Nucleus accumbens (tissue), 56 donors: ENCODE measurements at places on chromosomes 7 and 10.

- no peak for DNase-seq
Measured at GRCh38 chr7:27616914-27617548, 45.7 kb downstream of the HIBADH start.

- peak; percentile 5 for DNase-seq
Measured at GRCh38 chr10:17430647-17431355, 23.6 kb downstream of the ST8SIA6 start.

- DNase-seq: no peak
Measured at GRCh38 chr7:29469976-29470557, 93.6 kb upstream of the PRR15 start.

GRCh38 chr10:65292551-65292950 is 1633.3 kb upstream of the LRRTM3 start:
- DNase-seq: no peak

GRCh38 chr7:47314728-47315607 is 266.9 kb downstream of the TNS3 start:
- DNase-seq: no peak

DNA sequence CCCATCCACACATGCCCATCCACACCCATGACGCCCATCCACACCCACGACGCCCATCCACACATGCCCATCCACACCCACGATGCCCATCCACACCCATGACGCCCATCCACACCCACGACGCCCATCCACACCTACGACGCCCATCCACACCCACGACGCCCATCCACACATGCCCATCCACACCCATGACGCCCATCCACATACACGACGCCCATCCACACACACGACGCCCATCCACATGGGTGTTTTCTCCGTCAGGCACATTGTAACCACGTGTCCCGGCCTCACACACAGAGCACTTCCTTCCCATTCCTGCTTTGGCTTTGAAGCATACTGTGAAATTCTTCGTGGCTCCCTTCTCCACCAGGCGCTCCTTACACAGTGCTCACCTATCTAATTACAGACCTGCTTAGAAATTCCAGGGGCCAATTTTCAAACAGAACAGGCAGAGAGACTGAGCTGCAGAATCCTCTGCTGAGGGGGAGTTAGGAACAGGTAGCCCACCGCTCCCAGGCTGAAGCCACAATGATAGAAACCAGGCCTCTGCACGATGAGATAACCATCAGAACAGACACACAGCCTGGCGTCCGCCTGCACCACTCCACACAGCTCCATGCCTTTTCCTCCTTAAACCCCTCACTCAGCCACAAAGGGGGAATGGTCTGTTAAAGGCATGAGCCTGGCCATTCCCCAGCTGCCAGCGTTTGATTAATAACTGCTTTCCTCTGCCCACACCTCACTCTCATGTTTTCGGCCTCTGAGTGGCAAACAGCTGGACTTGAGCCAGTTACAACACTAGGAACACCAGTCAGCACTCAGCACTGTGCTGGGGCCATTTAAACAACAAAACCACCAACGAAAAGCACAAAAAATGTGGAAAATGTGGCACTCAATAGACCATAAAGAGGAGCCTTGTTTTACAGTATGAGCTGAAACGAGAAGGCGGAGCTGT is 501.6 kb downstream of the PTPRN2 start:
- no peak for DNase-seq

DNA sequence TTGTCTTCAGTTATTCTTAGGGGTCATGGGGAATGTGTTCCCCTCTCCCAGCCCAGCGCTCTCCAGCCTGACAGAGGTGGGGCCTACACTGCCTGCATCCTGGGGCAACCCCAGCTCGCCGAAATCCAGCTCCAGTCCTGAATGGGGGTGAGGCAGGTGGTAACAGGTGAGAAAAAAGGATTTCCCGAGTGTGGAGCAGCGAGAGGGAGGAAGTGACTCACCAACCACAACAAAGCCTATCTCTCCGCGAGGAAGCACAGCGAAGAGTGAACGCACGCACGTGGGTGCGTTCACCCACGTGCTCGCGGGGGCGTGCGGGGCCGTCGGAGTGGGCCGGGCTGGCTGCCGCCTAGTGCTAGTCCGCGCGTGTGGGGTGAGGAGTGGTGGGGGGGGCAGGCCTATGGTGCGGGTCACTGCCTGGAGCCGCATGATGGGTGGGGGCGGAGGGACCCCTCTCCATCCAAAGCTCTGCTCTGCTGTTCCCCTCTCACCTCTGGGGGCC is 855 bp upstream of the PALD1 start:
- DNase-seq: peak; percentile 38

DNA sequence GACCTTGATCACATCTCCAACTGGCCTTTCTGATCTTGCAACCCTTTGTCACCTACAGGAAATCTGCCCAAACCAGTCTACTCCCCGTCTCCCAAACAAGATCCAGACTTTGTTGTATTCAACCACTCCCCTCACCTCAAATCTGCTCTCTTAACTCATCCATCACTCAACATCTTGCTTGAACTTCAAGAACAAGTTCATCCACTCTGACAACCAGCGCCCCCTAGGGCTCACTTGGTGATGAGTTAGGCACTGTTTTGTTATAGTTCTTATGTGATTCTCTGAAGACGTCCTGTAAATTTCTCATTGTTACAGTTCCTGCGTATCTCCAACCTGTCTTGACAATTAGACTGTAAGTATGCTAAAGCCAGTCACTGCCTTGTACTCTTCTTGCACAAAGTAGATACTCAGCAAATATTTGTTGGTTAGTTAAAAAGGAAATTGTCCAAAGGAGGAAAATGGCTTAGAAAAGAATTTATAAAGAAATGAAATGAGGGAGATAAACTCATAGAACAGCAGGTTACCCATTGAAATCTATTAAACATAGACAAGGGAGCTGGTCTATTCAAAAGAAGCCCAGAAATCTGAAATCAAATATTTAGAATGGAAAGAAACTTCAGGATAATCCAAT is 5.3 kb downstream of the FRMD4A start:
- no peak for DNase-seq

DNA sequence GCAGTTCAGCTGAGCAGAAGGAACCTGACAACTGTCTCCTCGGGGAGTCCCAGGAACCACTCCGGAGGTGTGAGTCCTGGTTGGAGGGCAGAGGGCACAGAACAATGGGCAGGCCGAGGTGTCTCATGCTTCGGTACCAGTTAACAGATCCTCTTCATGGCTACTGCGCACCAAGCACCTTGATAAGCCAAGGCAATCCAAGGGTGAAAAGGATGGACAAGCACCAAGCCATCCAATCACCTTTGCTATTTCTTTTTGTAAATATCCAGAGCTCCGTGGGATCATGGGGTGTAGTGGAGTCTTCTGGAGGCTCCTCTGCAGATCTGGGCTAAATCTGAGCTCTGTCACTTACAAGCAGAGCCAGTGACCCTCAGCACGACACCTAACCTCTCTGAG is 233.5 kb downstream of the WDR11 start:
- no peak for DNase-seq

DNA sequence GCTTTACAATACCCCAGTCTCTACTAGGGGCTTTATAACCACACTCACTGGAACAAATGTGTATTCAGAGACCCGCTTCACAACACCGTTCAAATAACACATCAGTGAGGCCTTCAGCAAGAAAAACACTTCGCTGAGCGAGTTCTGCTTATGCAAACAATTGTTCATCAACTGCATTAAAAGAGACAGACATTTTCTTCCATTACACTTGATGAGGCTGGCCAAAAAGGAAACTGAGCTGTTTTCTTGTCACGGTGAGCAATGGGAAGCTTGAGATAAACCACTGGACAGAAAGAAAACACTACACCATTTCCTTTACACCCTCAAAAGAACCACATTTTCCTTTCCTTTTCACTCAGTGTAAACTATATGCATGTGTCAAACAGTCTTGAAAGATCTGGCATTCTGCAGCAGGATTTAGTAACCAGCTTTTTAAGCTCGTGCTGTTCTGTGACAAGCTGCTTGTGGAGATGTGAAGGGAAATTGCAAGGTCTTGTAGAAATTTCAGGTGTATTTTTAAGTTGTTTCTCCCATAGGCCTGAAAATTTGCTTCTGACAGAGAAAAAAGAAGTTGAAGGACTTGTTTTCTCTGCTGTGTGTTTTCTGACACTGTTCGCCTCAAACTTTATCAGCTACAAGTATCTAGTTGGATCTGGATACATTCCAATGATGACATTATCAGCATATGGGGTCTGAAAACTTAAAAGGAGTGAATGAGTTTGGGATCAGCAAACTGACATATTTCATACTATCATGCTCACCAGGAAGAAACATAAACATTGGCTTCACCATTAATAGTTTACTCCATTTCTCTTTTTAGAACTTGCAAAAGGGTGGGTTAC is 693.1 kb downstream of the PARD3 start:
- no peak for DNase-seq

- DNase-seq: no peak
Measured at GRCh38 chr7:54409917-54410316, 132.3 kb upstream of the VSTM2A start.

- no peak for DNase-seq
Measured at GRCh38 chr10:124732931-124733570, 11.1 kb downstream of the FAM53B start.

GRCh38 chr7:5672468-5672867 is 109.0 kb downstream of the RNF216 start:
- no peak for DNase-seq

GRCh38 chr7:1523208-1523607 is 7.3 kb upstream of the MAFK start:
- no peak for DNase-seq

GRCh38 chr10:73209705-73210104 is 37.4 kb downstream of the DNAJC9 start:
- DNase-seq: no peak

- DNase-seq: no peak
Measured at GRCh38 chr7:134530460-134530859, 3.1 kb downstream of the AKR1B10 start.

DNA sequence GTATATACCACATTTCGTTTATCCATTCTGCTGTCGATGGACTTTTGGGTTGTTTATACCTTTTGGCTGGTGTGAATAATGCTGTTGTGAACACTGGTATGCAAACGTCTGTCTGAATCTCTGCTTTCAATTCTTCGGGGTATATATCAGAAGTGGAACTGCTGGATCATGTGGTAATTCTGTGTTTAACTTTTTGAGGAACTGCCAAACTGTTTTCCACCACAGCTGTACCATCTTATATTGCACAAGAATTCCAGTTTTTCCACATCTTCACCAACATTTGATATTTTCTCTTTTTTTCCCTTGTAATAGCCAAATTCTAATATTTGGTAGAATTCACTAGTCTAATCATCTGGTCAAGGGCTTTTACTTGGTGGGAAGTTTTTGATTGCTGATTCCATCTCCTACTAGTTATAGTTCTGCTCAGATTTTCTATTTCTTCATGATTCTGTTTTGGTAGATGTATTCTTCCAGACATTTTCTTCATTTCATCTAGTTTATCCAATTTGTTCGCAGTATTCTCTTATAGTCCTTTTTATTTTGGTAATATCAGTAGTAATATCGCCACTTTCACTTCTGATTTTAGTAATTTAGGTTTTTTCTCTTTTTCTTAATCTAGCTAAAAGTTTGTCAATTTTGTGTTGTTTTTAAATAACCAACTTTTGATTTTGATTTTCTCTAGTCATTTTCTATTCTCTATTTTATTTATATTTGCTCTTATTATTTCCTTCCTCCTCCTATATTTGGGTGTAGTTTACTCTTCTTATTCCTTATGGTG is 271.2 kb downstream of the ZEB1 start:
- no peak for DNase-seq

GRCh38 chr10:23325132-23325531 is 19.5 kb downstream of the C10orf67 start:
- no peak for DNase-seq

GRCh38 chr7:71826141-71826540 is 586.0 kb downstream of the CALN1 start:
- no peak for DNase-seq

DNA sequence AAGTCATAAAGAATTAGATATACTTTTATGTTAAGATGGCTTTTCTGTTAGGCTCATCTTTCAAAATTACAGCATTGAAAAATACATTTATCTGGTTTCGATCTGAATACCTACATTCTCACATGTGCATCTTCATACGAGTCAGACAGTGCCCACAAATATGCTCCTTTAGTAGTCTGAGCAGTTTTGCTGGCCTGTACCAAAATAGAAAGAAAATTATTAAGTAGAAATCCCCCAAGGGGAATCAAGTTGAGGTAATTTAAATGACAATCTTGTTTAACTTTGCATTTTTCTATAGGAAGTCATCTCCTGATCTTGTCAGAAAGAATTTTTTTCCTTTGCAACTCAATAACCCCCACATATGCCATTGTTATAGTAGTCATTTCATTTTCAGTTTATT is 287.4 kb upstream of the SEMA3D start:
- no peak for DNase-seq

GRCh38 chr10:129098517-129098916 is 368.5 kb upstream of the MGMT start:
- DNase-seq: no peak

GRCh38 chr7:134730411-134730829 is 49.0 kb upstream of the CALD1 start:
- no peak for DNase-seq

GRCh38 chr10:29688230-29688661 is 53.5 kb upstream of the SVIL start:
- no peak for DNase-seq

GRCh38 chr7:36563706-36564327 is 160.5 kb downstream of the AOAH start:
- no peak for DNase-seq

GRCh38 chr10:71868192-71868697 is 17.2 kb upstream of the PSAP start:
- no peak for DNase-seq

DNA sequence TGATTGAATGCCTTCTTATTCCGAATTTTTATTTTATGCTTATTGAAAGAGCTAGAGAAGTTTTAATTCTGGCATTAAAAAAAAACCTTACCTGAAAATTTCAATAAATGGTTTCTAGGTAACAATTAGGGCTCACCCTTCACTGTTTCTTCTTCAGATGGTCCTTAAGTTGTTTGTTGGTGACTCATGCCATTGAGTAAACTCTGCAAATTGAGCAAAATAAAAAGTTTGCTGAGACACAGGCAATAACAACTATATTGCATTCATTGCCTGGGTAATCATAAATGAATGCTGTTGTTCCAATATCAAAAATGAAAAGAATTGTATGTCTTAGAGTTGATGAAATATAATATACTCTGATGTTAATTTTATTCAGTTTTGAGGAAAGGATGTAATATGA is 300.3 kb downstream of the CDK14 start:
- DNase-seq: no peak

DNA sequence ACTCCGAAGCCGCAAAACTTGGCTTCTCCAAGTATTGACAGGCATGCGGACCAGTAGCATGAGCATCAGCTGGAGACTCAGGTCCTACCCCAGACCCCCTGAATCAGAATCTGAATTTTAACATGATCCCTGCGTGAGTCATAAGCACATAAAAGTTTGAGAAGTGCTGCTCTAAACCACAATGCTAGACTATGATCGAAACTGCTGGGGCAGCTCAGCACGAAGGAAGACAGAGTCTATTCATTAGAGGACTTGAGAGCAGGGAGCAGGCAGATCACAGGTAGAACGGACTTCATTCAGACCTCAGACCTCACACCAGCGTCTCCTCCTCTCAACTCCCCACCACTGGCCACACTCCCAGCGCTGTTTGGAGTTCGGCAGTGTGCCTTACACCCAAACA is 16.9 kb downstream of the CAMK2G start:
- no peak for DNase-seq
